ENCODE measurements at places on chromosomes 5 and 9.

- H3K36me3 ChIP-seq: no peaks in the 10 kb centered on the region
- H3K4me3 ChIP-seq: no peak overlapping the region
- H3K4me1 ChIP-seq: no peaks in the 10 kb centered on the region
- no peak overlapping the region for H3K27ac ChIP-seq
- H3K27me3 ChIP-seq: no peaks in the 10 kb centered on the region
Measured at GRCh38 chr5:163596608-163597315, 91.3 kb downstream of the MAT2B start.

DNA sequence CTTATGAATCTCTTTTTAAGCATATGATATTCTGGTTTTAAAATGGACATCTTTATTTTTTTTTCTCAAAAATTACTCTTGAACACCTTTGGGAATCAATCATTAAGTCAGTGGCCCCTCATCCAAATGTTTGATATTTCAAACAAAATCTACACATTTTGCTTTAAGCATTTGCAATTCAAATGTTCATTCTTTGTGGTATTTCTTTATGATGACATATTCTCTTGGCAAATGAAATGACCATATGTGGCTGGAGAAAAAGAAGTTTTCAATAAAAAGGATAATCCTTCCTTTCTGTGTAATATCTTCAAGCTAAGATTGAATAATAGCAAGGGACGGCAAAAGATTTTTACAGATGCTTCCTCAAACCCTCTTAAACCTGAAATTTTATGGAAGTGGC lies 420.8 kb downstream of the MTRR start:
- H3K27me3 ChIP-seq: no peaks in the 10 kb centered on the region
- no peak overlapping the region for H3K4me3 ChIP-seq
- H3K36me3 ChIP-seq: no peaks in the 10 kb centered on the region
- DNase-seq: no peak
- no peak overlapping the region for H3K27ac ChIP-seq

- no peak overlapping the region for H3K4me3 ChIP-seq
- no peaks in the 10 kb centered on the region for H3K4me1 ChIP-seq
- no peak overlapping the region for H3K27ac ChIP-seq
- peaks cover 4% of the 10 kb centered on the region for H3K36me3 ChIP-seq
Measured at GRCh38 chr5:60687927-60688720, 11.8 kb downstream of the DEPDC1B start.

DNA sequence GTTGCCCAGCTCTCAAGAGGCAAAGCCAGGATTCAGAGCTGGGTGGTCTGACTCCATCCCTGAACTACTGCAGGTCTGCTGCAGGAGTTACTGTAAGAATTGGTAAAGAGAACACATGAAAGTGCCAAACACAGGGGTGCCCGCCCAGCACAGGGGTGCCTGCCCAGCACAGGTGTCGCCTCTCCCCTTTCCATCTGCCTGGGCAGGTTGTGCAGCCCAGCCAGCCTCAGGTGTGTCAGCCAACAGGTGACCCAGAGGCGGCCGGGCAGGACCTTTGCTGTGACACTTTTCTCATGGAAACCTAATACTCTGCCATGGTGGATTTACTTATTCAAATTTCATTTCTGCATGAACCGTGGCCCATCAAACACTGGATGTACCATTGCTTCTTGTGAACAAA lies 289.7 kb upstream of the IRX4 start:
- no peaks in the 10 kb centered on the region for H3K36me3 ChIP-seq
- no peak for DNase-seq
- H3K4me3 ChIP-seq: no peak overlapping the region
- H3K4me1 ChIP-seq: peaks cover 3% of the 10 kb centered on the region
- H3K27me3 ChIP-seq: no peaks in the 10 kb centered on the region

GRCh38 chr5:139641116-139642080 lies 6.8 kb upstream of the CXXC5 start:
- no peak overlapping the region for H3K4me3 ChIP-seq
- no peak for DNase-seq
- H3K4me1 ChIP-seq: peaks cover 26% of the 10 kb centered on the region
- no peak overlapping the region for H3K27ac ChIP-seq
- no peaks in the 10 kb centered on the region for H3K36me3 ChIP-seq

DNA sequence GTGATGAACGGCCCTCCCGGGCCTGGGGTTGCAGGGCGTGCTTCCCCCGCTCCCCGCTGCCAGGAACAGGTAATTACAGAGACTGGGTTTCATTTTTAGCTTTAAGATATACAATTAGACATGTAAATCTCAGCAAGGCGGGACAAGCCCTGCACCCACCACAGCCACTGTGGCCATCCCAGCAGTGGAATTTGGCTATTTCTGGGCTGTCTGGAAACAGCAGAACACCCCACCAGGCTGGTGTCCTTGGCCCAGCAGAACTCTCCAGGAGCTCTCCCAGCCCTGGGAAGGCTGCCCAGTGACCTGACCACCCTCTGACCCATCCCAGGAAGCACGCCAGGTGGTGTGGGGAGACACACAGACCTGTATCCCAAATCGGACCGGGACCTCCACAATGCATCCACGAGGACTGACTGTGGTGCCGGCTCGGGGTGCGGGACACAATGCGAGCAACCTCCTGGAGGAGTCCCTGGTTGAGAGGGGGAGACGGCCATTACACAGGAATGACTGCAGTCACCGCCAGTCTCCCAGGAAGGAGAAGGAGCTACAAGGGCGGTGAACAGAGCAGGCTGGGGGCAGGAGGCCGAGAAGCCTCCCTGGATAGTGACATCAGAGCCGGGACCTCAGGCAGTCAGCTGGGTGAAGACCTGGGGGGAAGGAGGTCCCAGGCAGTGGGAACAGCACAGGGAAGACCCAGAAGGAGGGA lies 17.3 kb downstream of the EEIG1 start:
- H3K4me3 ChIP-seq: no peak overlapping the region
- no peak overlapping the region for H3K27ac ChIP-seq
- no peaks in the 10 kb centered on the region for H3K36me3 ChIP-seq
- H3K27me3 ChIP-seq: no peaks in the 10 kb centered on the region

DNA sequence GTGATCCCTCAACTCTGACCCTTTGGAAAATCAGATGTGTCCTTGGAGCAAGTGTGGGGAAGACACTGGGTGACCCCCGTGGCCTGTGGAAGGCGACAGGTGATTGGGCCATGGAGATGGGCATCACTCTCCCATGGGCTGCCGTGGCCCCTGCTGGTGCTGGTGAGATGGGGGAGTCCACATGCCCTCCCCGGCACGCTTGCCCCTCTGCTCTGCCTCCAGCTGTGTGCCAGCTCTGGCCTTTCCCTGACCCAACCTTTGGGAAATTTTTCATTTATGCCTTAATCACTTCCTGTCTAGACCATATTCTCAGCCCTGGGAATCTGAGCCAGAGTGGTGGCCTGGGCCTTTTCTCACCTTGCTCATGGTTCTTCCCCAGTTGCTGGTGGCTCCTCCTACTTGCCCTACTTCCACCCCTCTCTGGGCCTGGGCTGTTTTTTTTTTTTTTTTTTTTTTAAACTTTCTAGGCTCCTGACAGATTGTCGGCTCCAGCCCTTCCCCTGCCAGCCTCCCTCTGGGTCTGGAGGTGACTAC lies 56.6 kb downstream of the RGS3 start:
- no peak overlapping the region for H3K27ac ChIP-seq
- DNase-seq: no peak
- H3K36me3 ChIP-seq: no peaks in the 10 kb centered on the region
- H3K4me1 ChIP-seq: no peaks in the 10 kb centered on the region
- no peak overlapping the region for H3K4me3 ChIP-seq
- no peaks in the 10 kb centered on the region for H3K27me3 ChIP-seq

DNA sequence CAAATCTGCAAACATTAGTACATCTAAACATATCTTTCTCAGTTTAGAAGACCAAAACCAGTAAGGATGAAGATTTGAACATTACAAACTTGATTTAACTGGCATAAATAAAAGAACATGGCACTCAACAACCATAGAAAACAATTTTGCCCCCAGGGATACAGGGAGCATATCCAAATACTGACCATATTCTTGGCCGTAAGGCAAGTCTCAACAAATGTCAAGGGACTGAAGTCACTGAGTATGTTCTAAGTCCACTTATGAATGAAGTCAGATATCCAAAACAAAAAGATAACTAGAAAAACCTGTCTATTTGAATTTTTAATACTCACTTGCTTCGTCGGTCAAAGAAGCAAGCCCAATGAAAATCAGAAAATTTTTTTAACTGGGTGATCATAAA lies 14.1 kb downstream of the FEM1C start:
- H3K27me3 ChIP-seq: no peaks in the 10 kb centered on the region
- no peak overlapping the region for H3K27ac ChIP-seq
- H3K4me3 ChIP-seq: no peak overlapping the region

GRCh38 chr9:974996-975739 lies 1.3 kb upstream of the DMRT3 start:
- H3K4me1 ChIP-seq: peaks cover 7% of the 10 kb centered on the region
- H3K36me3 ChIP-seq: no peaks in the 10 kb centered on the region
- no peak overlapping the region for H3K27ac ChIP-seq
- peaks cover 82% of the 10 kb centered on the region for H3K27me3 ChIP-seq
- H3K4me3 ChIP-seq: no peak overlapping the region
- DNase-seq: no peak

DNA sequence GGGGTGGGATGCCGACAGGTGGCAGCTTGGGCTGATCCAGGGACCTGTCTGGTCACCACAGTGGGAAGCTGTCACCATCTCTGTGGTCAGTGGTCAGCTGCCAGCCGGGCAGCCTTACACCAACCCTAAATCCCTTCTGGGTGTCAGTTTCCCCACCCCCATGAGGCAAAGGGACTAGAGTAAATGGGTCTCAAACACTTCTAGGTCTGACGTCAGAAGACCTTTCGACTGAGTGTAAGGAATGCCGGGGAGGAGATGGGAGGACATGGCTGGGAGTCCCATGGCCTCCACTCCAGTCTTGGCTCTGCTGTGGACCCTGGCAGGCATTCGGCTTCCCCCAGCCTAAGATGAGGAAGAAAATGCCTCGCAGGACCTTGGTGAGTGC lies 40.3 kb upstream of the SLC25A51 start:
- H3K27ac ChIP-seq: no peak overlapping the region
- H3K36me3 ChIP-seq: 0 out of 2 replicates have a peak, but pooled peaks cover 5% of the 10 kb centered on the region
- peaks cover 9% of the 10 kb centered on the region for H3K4me1 ChIP-seq
- no peak overlapping the region for H3K4me3 ChIP-seq
- DNase-seq: no peak

DNA sequence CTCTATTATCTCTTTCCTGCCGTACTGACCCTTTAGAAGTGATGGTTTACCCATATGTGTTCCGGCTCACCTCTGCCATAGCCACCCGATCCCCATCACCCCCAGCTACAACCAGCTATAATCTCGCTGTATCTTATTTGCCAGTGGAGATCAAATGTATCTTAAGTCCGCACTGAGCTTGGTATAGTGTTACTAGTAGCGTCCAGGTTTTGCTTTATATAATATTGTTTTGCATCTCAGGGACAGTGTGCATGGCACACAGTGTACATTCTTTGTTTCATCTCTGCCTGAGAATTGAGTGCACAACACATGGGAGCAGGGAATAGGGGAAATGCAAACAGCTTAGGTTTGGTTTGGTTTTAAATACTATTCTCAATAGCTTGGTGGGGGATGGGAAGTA lies 135.8 kb upstream of the SNX2 start:
- no peak for DNase-seq
- peaks cover 2% of the 10 kb centered on the region for H3K4me1 ChIP-seq
- no peaks in the 10 kb centered on the region for H3K27me3 ChIP-seq
- no peaks in the 10 kb centered on the region for H3K36me3 ChIP-seq
- H3K4me3 ChIP-seq: no peak overlapping the region
- no peak overlapping the region for H3K27ac ChIP-seq

- no peaks in the 10 kb centered on the region for H3K4me1 ChIP-seq
- H3K27ac ChIP-seq: no peak overlapping the region
- DNase-seq: no peak
- no peaks in the 10 kb centered on the region for H3K36me3 ChIP-seq
- H3K4me3 ChIP-seq: no peak overlapping the region
Measured at GRCh38 chr9:8542537-8542936, 743.0 kb upstream of the DMAC1 start.

GRCh38 chr5:170761048-170761707 lies 22.3 kb upstream of the GABRP start:
- no peak overlapping the region for H3K4me3 ChIP-seq
- peak overlapping the region; percentile 92 for H3K27ac ChIP-seq
- no peaks in the 10 kb centered on the region for H3K36me3 ChIP-seq
- no peaks in the 10 kb centered on the region for H3K27me3 ChIP-seq

- H3K27ac ChIP-seq: no peak overlapping the region
- peaks cover 4% of the 10 kb centered on the region for H3K4me1 ChIP-seq
Measured at GRCh38 chr5:163563880-163564279, 58.5 kb downstream of the MAT2B start.

DNA sequence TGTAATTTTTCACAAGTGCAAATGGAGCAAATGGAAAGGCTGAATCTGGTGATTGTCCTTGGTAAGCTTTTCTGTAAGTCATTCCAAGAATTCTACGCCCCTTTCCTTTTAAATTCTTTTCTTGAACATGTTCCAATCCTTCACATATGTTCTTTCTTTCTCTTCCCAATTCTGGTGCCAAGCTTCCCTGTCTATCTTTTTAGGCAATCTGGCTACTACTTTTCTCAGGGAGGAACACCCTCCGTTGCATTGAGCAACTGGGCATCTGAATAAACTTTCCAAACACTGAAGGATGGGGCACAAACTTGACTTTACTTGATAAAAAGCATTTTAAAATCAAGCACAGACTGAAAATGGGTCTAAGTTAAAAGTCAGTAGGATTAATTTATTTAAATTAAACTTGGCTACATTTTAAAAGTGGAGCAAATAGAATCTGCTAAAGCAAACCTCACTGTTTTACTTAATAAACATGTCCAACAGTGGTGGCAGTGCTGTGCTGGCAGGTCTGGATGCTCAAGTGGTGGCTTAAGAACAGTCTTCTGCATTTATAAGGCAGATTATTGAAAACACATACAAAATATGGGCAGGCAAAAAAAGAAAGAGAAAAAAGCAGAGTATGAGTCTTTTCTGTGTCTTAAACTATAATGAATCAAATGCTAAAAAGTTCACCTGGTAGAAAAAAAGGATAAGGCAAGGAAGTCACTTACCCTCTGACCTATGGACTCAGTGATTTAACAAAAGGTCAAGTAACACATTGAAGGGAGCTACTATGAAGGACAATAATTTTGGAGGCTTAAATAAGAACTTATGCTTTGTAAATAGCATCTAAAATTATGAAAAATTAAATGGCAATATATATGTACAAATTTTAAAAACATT lies 5.4 kb downstream of the ELL2 start:
- no peak overlapping the region for H3K4me3 ChIP-seq
- no peak overlapping the region for H3K27ac ChIP-seq
- no peak for DNase-seq
- peaks cover 6% of the 10 kb centered on the region for H3K4me1 ChIP-seq
- H3K27me3 ChIP-seq: peaks cover 3% of the 10 kb centered on the region

DNA sequence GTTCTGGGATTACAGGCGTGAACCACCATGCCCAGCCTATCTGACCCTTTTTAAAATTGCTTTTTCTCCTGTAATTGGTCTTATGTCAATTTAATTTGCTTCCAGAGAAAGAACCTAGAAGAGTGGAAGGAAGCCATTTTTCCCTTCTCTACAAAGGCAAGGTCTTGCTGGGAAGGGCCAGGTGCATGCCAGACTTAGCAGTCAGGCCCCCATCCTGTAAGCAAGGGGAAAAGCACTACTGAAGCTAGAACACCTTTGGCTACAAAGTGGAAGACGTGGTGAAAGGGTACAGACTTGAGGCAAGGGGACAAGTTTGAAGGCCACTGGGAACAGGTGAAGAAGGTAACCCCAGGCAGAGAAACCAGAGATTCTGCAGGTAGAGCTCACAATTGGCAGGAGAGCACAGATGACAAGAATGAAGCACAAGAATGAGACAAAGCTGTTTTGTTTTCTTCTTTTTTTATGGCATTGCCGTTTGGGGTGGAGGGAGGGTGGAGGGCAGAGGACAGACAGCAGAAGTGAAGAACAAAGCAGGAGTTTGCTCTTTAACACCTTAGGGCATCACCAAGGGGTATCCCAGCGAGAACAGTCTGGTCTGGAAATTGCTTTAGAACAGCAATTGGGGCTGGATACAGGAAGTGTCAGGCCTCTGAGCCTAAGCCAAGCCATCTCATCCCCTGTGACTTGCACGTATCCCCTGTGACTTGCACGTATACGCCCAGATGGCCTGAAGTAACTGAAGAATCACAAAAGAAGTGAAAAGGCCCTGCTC lies 72.9 kb downstream of the SERINC5 start:
- H3K4me1 ChIP-seq: peaks cover 14% of the 10 kb centered on the region
- H3K36me3 ChIP-seq: no peaks in the 10 kb centered on the region
